ENCODE measurements at places on chromosomes 3 and 15.
A peak's percentile ranks its signal among the peaks of the same experiment; 100 is the strongest.

- DNase-seq, result peak; percentile 55
Measured at GRCh38 chr3:159763602-159764489, 224.8 kb upstream of the IL12A start.

- no peak for DNase-seq
Measured at GRCh38 chr3:127572735-127573134, 17.8 kb downstream of the TPRA1 start.

DNA sequence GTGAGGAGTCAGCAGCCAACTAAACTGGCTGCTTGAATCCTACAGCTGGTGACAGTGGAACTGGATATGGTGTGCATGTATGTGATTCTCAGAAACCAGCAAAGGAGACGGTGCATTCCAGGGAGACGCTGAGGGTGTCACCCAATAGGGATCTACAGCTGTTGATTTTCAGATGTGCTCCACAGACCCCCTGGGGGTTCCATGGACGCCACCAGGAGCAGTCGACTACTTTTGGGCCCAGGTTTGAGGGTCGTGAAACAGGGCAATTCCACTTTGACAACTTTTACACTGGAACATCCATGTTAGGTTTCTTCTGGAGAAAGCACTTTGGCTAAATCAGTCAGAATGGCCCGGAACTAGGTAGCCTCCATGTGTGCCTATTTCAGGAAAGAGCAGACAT, 71.5 kb upstream of the MEX3B start:
- DNase-seq, result no peak

DNA sequence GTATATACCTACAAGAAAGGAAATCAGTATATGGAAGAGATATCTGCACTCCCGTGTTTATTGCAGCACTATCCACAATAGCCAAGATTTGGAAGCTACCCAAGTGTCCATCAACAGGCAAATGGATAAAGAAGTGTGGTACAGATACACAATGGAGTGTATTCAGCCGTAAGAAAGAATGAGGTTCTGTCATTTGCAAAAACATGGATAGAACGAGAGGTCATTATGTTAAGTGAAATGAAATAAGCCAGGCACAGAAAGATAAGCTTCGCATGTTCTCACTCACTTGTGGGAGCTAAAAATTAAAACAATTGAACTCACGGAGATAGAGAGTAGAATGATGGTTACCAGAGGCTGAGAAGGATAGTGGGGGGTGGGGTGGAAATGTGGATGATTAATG, 53.1 kb downstream of the FAM81A start:
- DNase-seq, result no peak

DNA sequence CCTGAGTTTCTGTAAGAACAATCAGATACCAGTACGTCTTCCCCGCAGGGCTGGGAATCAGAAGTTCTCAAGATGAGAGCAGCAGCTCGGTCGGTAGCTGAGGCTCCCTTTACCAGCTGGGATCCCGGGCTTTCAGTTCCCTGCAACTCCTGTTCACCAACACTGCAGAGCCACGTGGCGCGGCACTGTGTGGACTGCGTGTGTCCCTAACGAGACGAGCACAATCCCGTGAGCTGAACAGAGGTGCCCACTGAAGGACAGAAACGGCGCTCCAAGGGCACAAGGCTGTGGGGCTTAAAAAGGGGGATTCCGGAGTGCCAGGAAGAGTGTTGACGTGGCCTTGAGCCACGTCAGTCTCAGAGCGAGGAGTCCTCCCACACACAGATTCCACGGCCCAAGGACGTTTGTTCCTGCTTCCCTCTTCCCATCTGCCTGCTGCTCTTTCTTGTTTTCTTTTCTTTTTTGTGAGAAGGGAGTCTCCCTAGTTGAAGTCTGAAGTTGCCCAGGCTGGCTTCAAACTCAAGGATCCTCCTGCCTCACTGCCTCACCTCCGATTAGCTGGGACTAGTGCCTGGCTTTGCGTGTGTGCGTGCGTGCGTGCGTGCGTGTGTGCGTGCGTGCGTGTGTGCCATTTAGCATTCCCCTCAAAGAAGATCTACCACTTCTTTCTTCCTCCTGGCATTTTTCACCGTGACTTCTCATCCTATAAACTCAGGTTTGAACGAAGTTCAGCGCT, 37.1 kb upstream of the RPL35A start:
- DNase-seq, result no peak

DNA sequence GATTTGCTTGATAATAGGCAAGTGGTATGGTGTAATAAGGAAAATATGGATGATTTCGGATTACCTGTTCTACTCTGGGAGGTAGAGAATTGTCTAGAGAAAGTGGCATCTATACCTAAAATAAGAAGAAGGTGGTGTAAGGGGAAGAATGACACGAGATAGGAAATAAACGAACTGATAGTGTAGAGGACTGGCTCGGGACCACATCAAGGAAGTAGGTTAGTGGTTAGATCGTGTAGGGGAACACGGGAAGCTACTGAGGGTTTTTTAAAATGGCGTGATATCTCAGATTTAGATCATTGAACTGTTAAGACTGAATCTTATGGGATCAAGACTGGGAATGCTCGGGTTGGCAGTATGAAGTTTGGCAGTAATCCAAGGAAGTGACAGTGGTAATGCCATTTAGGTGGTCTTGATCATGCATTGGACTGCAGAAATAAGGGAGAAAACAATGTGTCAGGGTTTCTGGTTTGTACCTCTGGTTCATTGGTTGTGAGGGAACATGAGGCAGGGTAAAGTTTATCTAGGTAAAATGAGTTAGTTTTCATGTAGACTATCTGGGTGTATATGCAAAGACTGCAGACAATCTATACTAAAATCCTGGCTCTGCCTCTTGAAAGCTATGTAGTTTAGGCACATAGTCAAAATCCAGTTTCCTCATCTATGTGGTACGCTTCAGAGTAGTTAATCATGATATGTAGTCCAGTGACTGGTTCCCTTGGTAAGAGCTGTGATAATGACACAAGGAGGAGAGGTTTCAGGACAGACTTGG, 7.4 kb downstream of the RPL14 start:
- DNase-seq, result no peak

- DNase-seq, result peak; percentile 30
Measured at GRCh38 chr15:76062286-76062685, 2.5 kb downstream of the TMEM266 start.

DNA sequence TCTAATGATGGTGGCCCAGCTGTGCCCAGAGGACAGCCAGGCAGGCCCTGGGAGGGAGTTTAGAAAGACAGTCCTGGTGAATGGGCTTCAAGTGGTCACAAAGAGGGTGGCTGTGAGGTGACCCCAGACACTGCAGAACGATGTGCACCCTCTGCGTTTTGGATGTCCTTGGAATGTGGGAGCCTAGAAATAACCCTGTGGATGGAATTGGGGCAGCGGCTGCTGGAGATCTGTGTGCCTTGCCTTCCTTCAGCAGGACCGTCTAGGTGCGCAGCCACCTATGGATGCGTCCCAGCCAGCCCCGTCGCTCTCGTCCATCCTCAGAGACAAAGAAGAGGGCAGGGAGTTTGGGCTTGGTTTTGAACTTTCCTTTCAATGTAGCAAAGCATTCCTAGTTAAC, 46.5 kb downstream of the KLHL25 start:
- DNase-seq, result no peak

DNA sequence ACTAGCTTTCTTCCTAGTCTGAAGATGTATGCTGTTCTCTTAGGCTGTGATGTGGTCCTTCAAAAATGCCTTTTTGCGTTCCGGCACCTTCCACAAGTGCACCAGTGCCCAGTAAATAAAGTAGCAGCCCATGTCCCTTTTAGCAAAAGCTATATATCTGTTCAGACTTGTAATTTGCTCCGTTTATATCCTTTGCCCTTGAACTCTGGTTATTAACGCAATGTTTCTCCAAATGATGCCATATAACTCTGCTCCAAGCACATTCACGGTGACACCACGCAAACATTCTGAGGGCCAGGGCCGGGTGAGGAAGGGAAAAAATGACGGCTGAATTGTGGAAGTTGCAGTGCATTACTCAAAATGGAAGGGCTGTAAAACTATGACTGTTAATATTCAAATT, 1001.1 kb upstream of the NR2F2 start:
- no peak for DNase-seq

GRCh38 chr15:80019168-80019745, 40.2 kb upstream of the ZFAND6 start:
- DNase-seq, result no peak

- no peak for DNase-seq
Measured at GRCh38 chr3:181794011-181794790, 82.5 kb downstream of the SOX2 start.

GRCh38 chr3:154421083-154421482, 8.9 kb downstream of the GPR149 start:
- DNase-seq, result no peak
